ENCODE measurements at places on chromosomes 16 and 17. TPM values are rescaled to one million over a fixed set of nuclear protein-coding genes. Genes with fewer than 3 reads are reported as not detected.

The ZG16 gene
- not detected for total RNA-seq

The DNAH17 gene
- not detected for total RNA-seq

The HOXB4 gene
- 28.7 TPM for total RNA-seq

GRCh38 chr16:51408357-51408756 is 257.3 kb upstream of the SALL1 start:
- DNase-seq, result no peak

GRCh38 chr17:13395346-13395745 is 206.4 kb downstream of the HS3ST3A1 start:
- no peak for DNase-seq

The RFWD3 gene
- total RNA-seq, result 29.7 TPM

The RAP1GAP2 gene
- total RNA-seq, result 49.2 TPM

DNA sequence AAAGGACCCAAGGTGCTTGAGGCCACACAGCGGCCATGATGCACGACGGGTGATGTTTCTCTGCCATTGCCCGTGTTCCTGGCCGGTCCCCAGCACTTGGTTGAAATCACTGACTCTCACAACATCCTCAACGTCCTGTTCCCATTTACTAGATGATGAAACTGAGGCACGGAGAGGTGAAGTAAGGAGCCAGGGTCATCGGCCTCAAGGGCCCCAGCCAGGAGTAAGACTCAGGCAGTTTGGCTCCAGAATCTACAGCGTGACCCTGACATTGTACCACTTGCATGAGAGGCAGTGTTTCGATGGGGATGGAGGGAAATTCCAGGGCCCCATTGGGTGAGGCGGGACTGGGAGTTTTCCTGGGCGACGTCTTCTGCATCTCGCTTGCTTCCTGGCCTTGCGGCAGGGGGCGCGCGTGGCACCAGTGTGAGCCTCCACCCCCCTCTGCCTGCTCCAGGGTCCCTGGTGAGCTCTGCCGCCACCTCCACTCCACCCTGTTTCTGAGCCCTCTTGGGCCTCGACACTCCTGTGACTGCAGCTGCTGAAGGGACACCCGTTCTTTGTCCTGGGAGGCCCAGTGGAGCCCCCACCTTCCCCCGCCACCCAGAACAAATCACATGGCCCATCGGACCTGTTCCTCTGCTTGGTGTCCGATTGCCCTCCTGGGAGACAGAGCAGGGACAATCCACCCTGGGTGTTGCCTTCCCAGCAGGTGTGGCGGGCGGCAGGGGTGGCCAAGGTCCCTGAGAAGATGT is 133.0 kb upstream of the GSE1 start:
- DNase-seq, result no peak

- peak; percentile 61 for DNase-seq
These were observed at the start of gene SULT1A2 for GRCh38 chr16:28596840-28597691. SULT1A2 (minus strand) TSS chr16:28597050; CDS start chr16:28595930, 1,120 bp downstream.

DNA sequence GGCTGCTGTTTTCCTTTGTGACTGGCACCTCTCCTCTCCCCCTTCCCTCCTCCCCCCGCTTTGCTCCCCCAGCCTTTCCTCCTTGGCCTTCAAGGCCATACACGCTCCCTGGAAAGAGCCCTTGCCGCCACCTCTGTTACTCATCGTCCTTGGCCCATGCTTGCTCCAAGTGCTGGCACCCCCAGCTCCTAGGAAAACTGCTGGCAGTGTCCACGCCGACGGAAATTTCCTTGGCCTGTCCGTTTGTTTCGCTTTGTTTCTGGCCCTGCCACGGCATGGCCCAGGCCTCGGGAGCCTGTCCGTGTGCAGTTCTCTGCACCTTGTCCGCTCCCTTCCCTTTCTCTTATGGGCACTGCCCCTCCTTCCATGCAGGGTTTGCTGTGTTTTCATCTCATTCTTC is 18.0 kb downstream of the CA5A start:
- DNase-seq, result no peak

- DNase-seq, result peak; percentile 88
These were observed at the start of gene POLR2C for GRCh38 chr16:57462209-57462977. POLR2C (plus strand) TSS chr16:57462679; CDS start chr16:57462725, 46 bp downstream.

GRCh38 chr16:15996432-15997109 is 47.2 kb downstream of the ABCC1 start:
- DNase-seq, result peak; percentile 56

DNA sequence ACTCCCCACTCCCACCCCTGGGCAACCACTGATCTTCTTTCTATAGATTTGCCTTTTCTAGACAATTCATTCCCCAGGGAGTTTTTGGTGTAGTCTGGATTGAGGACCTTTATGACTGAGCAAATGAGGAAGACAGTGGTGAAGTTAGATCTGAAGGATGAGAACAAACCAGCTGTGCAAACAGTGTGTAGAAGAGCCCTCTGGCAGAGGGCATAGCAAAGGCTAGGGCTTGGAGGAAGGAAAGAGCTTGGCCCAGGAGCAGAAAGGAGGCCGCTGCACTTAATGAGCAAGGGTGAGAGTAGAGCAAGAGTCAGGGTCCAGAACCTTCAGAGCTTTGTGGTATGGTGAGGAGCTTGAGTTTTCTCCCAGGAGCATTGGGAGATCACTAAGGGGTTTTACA is 352.7 kb downstream of the CA10 start:
- no peak for DNase-seq

DNA sequence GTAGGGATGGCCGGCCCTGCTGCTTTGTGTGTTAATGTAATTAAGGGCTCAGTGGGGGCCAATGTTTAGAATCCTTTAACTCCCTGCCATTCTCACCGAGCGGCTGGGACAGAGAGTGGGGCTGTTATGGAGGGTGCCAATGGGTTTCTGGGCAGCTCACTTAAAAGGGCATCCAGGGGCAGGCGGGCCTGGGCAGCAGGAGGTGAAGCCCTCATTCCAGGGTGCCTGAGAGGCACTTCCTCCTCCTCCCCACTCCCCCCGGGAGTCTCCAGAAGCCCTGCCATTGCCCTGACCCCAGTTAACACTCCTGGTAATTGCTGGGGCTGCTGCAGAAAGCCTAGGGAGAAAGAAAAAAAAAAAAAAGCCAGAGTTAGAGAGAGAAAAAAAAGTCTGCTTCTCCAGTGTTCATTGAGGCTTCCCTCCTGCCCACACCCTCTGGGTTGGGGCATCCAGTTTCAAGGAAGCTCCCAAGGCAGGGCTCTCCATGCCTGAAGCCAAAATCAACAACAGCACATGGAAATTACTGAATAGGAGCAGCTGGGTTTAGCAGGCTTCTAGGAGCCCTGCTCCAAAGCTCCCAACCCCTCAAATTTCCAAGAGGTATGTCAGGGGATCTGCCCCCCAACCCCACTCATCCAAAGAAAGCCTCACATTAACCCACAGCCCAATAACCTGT is 28.0 kb downstream of the CUEDC1 start:
- DNase-seq, result no peak

The MGRN1 gene
- total RNA-seq, result 104 TPM

DNA sequence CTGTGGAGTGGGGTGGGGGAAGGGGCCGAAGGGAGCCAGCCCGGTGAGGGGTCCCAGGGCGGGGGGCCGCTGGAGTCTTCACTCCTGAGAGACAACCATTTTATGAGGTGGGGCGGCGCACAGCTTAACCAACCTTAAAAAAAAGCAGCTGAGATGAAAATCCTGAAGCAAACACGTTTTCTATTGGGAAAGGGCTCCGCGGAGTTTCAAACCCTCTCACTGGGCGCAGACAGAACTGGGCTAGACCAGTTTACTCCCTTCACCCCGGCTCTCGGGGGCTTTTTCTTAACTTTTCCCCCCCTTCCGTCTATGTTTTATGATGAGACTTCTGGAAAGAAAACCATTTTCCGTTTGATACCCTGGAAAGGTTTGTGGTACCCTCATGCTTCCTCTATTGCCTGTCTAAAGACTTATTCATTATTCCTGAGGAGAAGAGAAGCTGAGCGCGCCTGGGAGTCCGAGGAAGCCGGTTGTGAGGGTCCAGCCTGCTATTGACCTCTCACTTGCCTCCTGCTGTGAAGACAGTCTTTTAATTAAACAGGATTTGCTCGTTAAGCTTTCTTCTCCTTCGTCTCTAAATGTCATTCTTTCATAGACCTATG is 482 bp upstream of the SSH2 start:
- no peak for DNase-seq

GRCh38 chr17:71349908-71350600 is 770.8 kb upstream of the SOX9 start:
- no peak for DNase-seq

The GDPD1 gene
- total RNA-seq, result 3.6 TPM

The CHAD gene
- not detected for total RNA-seq
